Activated naive CD4-positive, alpha-beta T cell treated with anti-CD3 and anti-CD28 coated beads for 36 hours (primary cell): ENCODE measurements at places on chromosomes 2 and 18. TPM values are rescaled to one million over a fixed set of nuclear protein-coding genes. Genes with fewer than 3 reads are reported as not detected.

- peaks cover 28% of the 10 kb centered on the region for H3K4me1 ChIP-seq
- no peak for DNase-seq
- H3K36me3 ChIP-seq, result peaks cover 2% of the 10 kb centered on the region
- peaks cover 2% of the 10 kb centered on the region for H3K27me3 ChIP-seq
Observed at GRCh38 chr2:72828840-72829507, 3.1 kb upstream of the EXOC6B start.

DNA sequence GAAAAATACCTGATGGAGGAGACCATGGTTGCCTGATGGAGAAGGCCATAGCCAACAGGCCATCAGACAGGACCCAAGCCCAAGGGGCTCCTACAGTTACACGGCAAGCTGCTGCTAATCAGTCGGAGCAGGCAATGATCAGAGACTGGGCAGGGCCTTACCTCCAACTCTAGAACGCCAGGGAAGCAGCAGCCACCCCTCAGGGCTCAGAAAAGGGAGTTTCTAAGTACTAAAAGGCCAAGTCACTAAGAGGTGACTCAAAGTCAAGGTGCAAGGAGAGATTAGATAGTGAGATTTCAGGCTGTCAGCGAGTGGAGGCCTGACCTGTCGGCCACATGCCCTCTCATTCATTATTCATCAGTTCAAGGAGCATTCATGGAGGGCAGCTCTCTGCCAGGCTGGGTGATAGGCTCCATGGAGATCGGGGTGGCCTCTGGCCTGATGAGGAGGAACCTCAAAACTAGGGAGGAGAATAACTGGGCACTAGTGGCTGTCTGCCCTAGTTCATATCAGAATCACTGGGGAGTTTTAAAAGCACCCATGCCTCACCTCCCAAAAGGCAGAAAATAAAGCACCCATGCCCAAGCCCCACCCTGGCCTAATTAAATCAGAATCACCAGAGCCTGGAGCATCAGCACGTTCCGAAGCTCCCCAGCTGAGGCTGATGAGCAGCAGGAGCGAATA is 3.6 kb downstream of the VIL1 start:
- H3K27ac ChIP-seq, result no peak overlapping the region
- H3K4me3 ChIP-seq, result no peak overlapping the region
- no peak for DNase-seq
- H3K36me3 ChIP-seq, result no peaks in the 10 kb centered on the region

- no peak for DNase-seq
- peaks cover 41% of the 10 kb centered on the region for H3K4me1 ChIP-seq
- H3K4me3 ChIP-seq, result no peak overlapping the region
- no peak overlapping the region for H3K27ac ChIP-seq
- no peaks in the 10 kb centered on the region for H3K27me3 ChIP-seq
Observed at GRCh38 chr2:30405260-30405605, 41.8 kb upstream of the LCLAT1 start.

DNA sequence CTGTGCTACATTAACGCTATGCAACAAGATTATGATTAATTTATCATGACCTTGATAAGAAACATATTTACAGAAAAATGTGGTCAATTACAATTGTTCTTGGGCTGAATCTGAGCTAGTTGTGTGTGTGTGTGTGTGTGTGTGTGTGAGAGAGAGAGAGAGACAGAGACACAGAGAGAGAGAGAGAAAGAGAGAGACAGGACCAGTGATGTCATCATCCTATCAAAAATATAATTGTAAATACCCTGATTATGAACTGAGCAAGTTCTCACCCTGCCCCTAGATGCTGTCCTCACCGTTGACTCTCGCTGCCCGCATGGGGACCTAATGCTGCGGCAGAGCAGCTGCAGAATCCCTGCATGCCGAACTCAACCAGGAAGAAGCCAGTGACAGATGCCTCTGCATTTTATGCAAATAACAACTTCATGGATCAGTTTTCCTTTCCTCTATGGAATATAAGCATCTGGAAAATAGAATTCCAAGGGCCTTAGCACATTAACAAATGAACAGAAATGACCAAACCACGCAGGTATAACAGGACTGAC is 512.5 kb downstream of the PLCL1 start:
- no peaks in the 10 kb centered on the region for H3K36me3 ChIP-seq
- no peak overlapping the region for H3K27ac ChIP-seq
- no peak overlapping the region for H3K4me3 ChIP-seq
- DNase-seq, result no peak

GRCh38 chr2:61775956-61776570 is 77.8 kb downstream of the FAM161A start:
- H3K36me3 ChIP-seq, result no peaks in the 10 kb centered on the region
- H3K27ac ChIP-seq, result no peak overlapping the region
- no peaks in the 10 kb centered on the region for H3K4me1 ChIP-seq
- H3K4me3 ChIP-seq, result no peak overlapping the region
- H3K27me3 ChIP-seq, result peaks cover 8% of the 10 kb centered on the region
- DNase-seq, result no peak

DNA sequence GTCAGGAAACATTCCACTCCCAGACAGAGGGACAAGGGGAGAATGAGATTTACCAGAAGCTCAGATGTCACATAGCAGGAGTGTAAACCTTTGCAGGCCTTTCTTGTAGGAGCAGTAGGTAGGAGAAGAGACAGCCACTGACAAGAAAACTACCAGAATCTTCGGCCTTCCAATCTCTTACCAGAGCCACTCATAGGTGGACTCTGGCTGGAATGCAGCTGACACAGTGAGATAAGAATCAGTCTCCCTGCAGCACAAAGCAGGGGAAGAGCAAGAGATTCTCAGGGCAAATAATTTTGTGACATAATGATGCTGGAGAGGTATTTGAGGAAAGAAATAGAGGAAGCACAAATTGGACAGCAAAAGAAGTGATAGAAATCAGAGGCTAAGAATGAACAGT is 1534.5 kb downstream of the DPP10 start:
- H3K27me3 ChIP-seq, result no peaks in the 10 kb centered on the region

The PRKAG3 gene
- not detected for total RNA-seq

DNA sequence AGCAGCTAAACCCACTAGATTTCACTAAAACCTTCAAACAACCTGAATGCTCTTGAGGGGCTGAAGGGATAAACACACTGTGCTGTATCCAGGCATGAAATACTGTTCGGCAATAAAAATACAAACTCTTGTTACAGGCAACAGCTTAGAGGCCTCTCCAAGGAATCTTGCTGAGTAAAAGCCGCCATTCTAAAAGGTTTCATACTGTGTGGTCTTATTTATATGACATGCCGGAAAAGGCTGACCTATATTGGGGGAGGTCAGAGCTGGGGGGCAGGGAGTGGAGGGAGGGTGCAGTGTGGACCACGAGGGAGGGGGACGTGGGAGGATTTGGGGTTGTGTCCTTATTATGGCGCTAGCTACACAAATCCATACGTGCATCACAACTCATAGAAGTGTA is 136.2 kb downstream of the MBP start:
- no peaks in the 10 kb centered on the region for H3K27me3 ChIP-seq
- peaks cover 6% of the 10 kb centered on the region for H3K4me1 ChIP-seq
- no peak overlapping the region for H3K27ac ChIP-seq
- no peak for DNase-seq
- H3K36me3 ChIP-seq, result no peaks in the 10 kb centered on the region
